Glomerular endothelial cell (primary cell): ENCODE measurements at places on chromosomes 12 and 14.

DNA sequence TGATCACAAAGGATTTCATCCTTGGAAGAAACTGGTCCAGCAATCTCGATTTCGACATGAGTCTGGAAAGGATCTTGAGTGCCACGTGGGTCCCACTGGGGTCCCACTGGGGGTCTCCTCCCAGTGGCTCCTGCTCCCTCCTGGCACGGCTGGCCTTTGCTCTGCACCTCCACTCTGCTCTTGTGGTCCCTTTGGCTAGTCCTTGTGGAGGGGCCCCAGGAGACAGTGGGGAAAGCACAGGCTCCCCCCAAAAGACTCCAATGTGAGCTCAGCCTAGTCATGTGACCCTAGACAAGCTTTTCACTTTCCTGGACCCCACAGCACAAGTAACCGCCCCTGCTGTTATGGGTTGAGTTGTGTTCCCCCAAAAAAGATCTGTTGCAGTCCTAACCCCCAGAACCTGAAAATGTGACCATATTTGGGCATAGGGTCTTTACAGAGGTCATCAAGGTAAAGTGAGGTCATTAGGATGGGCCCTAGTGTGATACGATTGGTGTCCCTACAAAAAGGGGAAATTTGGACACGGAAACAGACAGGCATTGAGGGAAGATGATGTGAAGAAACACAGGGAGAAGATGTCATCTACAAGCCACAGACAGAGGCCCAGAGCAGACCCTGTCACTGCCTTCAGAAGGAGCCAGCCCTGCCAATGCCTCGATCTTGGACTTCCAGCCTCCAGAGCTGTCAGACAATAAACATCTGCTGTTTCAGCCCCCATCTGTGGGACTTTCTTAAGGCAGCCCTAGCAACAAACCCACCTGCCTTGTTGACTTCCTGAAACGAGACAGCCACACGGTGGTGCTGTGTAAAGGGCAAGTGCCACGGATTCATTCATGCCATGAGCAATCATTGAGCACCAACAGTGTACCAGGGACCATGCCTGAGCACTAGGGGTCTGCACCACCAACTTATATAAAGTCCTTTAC lies 23.8 kb upstream of the PPP2R5C start:
- no peak for DNase-seq

DNA sequence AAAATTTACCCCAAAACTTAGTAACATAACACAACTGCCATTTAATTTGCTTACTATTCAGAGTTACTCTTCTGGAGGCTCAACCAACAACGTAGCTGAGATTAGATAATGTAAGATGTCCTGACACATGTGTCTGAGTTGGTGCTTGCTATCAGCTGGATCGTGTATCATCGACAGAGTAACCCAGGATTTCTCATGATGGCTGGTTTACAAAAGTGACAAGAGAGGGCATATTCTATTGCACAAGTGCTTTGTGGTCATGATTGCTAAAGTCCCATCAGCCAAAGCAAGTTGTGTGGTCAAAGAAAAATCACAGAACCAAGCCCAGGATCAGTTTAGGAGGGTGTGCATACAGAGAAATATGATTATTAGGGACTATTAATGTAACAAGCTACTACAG lies 73.4 kb downstream of the CAPZA3 start:
- DNase-seq: no peak

DNA sequence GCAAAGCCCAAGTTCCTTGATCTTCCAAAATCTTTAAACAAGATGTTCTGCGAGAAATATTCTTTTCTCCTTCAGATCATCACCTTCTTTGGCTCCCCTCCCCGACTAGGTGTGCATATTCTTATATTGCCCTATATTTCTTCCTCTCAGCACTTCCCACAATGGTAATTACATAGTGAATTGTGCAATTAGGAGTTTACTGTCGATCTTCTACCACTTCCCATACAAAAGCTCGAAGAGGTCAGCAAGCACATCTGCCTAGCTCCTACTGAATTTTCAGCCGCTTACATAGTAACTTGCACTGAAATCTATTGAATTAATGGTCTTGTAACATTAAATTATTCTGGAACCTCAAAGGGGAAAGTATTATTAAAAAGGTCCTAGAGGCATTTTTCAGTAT lies 16.7 kb downstream of the OSBPL8 start:
- no peak for DNase-seq

DNA sequence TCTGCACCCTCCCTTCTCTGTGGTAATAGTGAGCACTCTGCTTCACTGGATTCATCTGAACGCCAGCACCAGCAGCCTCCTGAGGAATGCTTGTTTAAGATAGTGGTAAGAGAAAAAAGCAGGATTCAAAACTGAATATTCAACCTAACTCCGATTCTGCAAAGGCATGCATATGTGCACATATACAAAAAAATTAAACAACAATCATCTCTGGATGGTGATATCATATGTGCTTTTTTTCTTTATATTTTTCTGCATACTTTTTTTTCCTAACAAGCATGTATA lies 9.8 kb downstream of the TMEM229B start:
- DNase-seq: no peak

DNA sequence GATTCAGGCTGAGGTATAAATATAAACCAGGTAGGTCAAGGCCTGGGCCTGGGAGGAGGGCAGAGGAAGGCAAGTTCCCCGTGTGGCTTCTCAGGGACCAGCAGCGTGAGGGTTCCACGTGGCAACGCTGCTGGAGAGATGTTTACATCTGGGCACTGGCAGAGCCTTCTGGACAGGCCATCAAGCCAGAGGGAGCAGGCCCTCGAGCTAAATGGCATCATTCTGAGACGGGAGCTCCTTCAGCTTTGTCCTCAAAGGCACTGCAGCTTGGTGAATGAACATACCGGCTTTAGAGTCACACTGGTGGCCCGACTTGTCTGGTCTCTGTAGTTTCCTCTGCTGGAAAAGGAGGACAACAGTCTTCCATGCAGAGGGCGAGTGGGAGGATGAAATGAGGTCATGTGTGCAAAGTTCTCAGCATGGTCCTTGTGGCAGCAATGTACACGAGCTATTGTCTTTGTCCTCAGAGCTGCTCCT lies 231.3 kb downstream of the ZFP36L1 start:
- no peak for DNase-seq

DNA sequence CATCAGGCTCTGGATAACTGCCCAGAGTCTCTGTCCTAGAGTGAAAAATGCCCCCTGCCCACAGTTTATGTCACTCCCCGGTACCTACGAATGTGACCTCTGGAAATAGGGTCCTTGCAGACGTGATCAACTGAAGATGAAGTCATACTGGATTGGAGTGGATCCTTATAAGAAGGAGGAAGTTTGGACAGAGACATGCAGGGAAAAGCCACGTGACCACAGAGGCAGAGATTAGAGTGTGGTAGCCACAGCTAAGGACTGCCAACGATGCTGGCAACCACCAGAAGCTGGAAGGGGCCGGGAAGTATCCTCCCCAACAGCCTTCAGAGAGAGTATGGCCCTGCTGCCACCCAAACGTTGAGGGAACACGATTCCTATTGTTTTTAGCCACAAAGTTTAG lies 101.2 kb upstream of the NCOR2 start:
- no peak for DNase-seq
